ENCODE measurements at places on chromosomes 2 and 18. TPM values are rescaled to one million over a fixed set of nuclear protein-coding genes. Genes with fewer than 3 reads are reported as not detected.

GRCh38 chr2:240933966-240934700 is 28.0 kb downstream of the CROCC2 start:
- peak; percentile 44 for DNase-seq

GRCh38 chr2:10717628-10718027 is 3.8 kb upstream of the ATP6V1C2 start:
- no peak for DNase-seq

GRCh38 chr2:190365499-190366204 is 22.3 kb downstream of the INPP1 start:
- no peak for DNase-seq

GRCh38 chr2:38409156-38410102 is 32.4 kb upstream of the ATL2 start:
- no peak for DNase-seq

GRCh38 chr2:229852565-229852964 is 69.2 kb downstream of the TRIP12 start:
- DNase-seq = no peak

- DNase-seq = no peak
These were observed 25.1 kb upstream of the GPR75 start for GRCh38 chr2:53884883-53885282.

Gene CDK15
- 0.33 TPM for total RNA-seq

Gene ZNF892
- 6.9 TPM for total RNA-seq
